ENCODE measurements at places on chromosomes 4 and X. TPM values are rescaled to one million over a fixed set of nuclear protein-coding genes. Genes with fewer than 3 reads are reported as not detected.

- no peak for DNase-seq
These were observed 59.5 kb upstream of the TADA2B start for GRCh38 chr4:6983544-6984142.

GRCh38 chr4:153488006-153488891, 22.1 kb downstream of the TMEM131L start:
- no peak for DNase-seq

- peak; percentile 10 for DNase-seq
These were observed 1.7 kb downstream of the PDGFRA start for GRCh38 chr4:54230484-54231418.

DNA sequence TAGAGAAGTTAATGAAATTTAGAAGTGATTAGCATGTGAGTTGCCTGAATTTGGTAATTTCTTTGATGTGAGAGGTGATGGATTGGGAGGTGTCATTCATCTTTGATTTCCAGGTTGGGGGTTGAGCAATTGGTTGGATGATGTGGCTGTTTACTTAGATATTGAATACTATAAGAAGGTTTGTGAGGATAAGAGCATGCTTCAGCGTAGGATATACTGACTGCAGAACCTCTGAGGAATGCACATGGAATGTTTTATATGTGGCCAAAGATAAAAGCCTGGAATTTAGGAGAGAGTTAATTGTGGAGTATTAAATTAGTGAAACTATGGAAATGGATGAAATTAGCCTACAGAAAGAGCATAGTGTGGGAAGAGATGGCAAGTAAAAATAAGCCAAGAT, 165.4 kb upstream of the MAD2L1 start:
- DNase-seq: no peak

DNA sequence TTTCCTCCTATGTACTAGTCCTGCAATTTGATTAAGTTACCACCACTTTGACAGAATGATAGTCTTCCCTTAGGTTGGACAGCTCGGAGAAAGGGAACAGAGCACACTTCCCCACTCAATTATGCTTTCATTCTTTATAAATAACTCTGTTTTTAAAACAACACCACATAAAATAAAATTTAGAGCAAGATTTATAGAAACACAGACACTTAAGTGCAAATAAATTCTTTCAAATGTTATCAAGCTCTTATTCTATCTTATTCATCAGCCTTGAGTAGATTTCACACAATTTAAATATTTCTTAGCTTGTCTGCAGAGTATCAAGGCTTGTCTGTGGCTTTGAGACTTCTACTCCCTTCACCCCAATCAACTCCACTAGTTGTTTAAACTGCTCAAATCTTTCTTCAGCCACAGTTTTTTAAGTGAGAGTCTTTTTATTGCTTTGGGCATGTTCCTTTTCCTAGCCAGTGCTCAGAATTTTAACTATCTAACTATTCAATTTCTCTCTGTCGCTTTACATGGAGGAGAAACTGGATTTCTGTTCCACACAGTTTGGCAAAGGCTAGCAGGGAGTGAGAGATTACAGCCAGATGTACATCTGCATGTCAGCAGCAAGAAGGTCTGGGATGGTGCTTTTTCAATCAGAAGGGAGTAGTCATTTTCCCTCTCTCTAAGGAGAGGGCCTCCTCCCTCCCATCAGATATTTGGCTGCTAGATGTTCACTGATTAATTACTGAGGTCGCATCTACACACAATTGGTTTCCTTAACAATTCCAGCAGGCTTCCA, 53.1 kb upstream of the PLAC1 start:
- no peak for DNase-seq

GRCh38 chrX:129525162-129525561, 1.9 kb upstream of the SMARCA1 start:
- no peak for DNase-seq

EGFL6 gene
- polyA plus RNA-seq: 17.6 TPM

Measured in renal pelvis (tissue), 12 donors.